ENCODE measurements at places on chromosomes 13 and 19.

GRCh38 chr13:78625384-78625783 is 22.0 kb upstream of the POU4F1 start:
- no peak for DNase-seq

DNA sequence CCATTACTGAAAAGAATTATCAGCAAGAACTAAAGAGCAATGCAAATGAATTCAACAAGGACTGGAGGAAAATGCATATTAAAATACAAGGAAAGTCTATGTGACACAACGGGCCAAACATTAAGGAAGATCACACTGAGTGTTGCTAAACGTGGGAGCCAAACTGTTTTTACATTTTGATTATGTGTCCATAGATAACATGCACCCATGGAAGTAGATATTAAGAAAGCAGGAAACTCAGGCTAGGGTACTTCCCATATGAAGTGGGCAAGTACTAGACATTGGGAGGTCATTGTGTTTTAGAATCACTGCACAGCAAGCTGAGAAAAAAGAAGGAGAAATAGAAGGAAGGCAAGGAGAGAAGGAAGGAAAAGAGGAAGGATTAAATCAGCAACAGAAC is 161.8 kb downstream of the KCTD12 start:
- no peak for DNase-seq

DNA sequence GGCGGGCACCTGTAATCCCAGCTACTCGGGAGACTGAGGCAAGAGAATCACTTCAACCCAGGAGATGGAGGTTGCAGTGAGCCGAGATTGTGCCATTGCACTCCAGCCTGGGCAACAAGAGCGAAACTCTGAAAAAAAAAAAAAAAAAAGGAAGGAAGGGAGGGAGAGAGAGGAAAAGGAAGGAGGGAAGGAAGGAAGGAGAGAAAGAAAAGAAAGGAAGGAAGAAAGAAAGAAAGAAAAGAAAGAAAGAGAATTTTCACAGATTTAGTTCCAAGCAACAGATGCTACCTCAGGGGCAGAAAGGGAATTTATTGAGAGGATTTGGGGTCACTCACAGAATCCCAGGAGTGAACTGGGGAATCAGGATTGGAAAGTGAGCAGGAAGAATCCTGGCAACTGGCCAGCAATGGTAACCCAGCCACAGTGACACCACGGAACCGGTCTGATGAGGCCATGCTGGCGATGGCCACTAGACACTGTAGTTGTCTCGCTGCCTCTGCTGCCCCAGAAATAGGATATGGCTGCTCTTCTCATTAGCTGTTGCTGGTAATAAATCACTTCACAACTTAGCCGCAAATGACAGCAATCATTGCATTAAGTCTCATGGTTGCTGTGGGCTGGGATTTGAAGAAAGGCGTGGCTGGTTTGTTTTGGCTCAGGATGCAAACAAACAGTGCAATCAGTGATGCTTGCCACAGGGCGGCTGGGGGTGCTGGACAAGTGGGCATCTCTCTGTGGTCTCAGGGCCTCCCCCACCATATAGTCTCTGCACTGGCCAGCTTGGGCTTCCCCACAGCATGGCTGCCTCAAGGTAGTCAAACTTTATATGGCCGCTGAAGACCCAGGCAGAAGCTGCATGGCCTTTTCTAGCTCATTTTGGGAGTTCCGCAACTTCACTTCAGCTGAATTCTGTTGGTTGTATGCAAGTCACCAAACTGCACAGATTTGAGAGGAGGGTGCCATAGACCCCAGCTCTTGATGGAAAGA is 5.2 kb upstream of the BCAM start:
- no peak for DNase-seq

- no peak for DNase-seq
Observed at GRCh38 chr13:55029280-55029679, 2000.7 kb downstream of the OLFM4 start.

GRCh38 chr13:21909331-21909730 is 238.5 kb downstream of the FGF9 start:
- DNase-seq, result no peak
